ENCODE measurements at places on chromosomes 7 and 10. TPM values are rescaled to one million over a fixed set of nuclear protein-coding genes. Genes with fewer than 3 reads are reported as not detected.

DNA sequence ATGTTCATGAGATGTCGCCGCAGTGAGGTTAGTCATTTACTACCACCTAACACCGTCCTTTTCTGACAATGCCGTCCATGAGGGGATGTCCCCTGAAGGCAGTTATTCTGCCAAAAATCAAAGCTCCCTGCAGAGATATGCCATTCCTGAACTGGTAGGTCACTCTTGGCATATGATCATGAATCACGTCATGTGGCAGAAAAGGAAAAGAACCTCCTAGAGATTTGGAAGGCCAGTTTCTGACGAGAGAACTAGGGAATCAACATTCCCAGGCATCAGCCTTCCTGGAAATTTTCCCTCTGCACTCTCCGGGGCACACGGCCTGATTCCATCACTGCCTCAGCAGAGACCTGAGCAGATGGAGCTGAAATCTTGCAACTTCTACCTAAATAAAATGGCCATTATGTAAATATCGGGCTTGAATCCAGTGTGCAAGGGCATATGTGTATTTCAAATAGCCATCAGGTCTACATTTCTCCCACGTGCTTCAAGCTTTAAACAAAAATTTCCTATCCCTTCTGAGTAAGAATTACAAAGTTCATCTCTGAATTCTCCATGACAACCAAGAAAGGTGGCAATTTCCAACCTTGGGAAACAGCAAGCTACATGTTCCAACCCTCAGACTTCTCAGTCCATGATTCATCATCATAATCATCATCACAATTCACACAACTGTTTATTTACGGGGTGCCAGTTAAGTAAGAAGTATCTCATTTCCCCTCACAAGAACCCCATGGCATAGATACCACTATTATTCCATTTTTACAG, 46.5 kb downstream of the AMPH start:
- no peak overlapping the region for H3K4me3 ChIP-seq
- no peaks in the 10 kb centered on the region for H3K36me3 ChIP-seq
- no peak overlapping the region for H3K27ac ChIP-seq
- DNase-seq, result no peak
- H3K4me1 ChIP-seq, result 0 out of 2 replicates have a peak, but pooled peaks cover 2% of the 10 kb centered on the region

DNA sequence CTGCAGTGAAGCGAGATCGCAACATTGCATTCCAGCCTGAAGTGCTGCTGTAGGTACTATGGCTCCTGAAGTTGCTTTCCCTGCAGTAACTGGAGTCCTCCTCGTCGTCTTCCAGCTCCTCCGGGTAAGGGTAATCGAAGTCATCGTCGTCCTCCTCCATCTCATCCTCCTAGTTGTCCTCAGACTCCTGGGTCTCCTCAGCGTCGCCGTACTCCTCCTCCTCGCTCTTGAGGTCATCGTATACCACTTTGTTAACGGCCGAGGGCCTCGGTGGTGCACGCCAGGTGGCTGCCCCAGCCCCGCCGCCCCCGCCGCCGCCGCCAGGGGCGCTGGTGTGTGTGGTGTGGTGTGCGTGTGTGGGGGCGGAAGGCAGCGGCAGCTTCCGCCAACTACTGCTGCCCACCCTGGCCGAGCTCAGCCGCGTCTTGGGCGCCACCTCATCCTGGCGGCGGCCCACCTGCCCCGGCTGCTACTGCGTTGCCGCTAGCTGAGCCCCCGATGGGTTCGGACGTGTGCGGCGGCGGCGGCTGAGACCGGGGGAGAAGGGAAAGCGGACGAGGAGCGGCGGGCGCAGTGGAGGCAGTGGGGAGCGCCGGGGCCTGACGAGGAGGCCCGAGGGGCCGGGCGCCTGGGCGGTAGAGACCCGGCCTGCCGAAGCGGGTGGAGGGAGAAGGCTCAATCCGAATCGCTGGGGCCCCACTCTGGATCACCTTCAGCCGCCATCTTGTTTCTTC, 11.8 kb upstream of the ACBD5 start:
- H3K36me3 ChIP-seq, result no peaks in the 10 kb centered on the region
- H3K4me3 ChIP-seq, result peak overlapping the region; percentile 60
- no peaks in the 10 kb centered on the region for H3K4me1 ChIP-seq

GRCh38 chr7:33824911-33825459, 80.4 kb upstream of the BMPER start:
- no peaks in the 10 kb centered on the region for H3K27me3 ChIP-seq
- H3K27ac ChIP-seq, result no peak overlapping the region
- H3K36me3 ChIP-seq, result no peaks in the 10 kb centered on the region
- no peak for DNase-seq
- no peaks in the 10 kb centered on the region for H3K4me1 ChIP-seq

DNA sequence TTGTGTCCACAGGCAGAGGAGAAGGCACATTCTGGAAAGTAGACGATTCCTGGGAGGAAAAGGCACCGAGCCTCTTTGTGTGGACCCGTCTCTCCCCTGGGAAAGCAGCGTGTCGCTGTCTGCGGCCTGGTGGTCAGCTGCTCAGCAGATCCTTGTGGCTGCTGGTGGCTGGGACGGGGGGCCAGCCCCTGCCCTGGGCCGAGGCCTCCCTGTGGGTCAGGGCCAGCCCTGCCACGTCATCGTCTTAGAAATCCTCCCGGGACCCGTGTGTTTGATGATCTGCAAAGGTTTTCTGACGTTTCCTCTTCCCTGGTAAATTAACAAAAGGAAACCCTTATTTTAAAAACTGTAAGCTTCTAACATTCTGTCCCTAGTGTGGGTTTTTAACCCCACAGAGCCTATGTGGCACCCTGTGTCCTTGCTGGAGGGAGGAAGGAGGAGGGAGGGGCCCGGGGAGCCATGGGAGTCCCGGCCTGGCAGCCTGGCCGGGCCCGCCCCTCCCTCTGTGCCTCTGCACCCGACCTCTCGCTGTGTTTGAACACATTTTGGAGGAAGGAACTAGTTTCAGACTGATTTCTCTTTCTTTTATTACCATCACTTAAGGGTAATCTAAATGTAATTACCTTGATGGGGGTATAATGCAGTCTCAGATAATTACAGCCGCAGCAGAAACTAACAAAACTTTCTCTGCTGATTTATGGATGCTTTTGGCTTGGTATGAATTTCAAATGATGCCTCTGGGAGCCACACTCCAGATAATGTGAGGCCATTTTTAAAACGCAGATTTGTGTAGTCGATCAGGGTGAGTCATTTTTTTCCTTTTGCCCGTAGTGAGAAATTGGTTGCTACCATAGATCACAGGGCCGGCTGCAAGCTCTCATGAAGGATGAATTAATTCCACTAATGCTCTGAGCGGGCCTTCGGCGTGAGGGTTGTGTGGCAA, 85.5 kb downstream of the NKX6-2 start:
- H3K4me1 ChIP-seq, result no peaks in the 10 kb centered on the region
- no peak overlapping the region for H3K4me3 ChIP-seq
- no peak overlapping the region for H3K27ac ChIP-seq
- H3K27me3 ChIP-seq, result no peaks in the 10 kb centered on the region
- no peaks in the 10 kb centered on the region for H3K36me3 ChIP-seq
- no peak for DNase-seq

DNA sequence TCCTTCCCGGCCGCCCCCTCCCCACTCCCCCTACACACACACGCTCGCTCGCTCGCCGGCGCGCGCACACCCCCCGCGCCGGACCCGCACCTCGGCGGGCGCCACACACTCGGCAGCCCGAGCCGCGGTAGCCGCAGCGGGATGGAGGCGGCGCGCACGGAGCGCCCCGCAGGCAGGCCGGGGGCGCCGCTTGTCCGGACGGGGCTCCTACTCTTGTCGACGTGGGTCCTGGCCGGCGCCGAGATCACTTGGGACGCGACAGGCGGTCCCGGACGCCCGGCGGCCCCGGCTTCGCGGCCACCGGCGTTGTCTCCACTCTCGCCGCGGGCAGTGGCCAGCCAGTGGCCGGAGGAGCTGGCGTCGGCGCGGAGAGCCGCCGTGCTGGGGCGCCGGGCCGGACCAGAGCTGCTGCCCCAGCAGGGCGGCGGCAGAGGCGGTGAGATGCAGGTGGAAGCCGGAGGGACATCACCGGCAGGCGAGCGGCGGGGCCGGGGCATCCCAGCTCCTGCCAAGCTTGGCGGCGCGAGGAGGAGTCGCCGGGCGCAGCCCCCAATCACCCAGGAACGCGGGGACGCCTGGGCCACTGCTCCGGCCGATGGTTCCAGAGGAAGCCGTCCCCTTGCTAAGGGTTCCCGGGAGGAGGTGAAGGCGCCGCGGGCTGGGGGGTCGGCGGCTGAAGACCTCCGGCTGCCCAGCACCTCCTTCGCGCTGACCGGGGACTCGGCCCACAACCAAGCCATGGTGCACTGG, at the start of gene SORCS3:
TSS of gene SORCS3 (plus strand) at position 104 of the 750 bp plus-strand sequence.
- peaks cover 82% of the 10 kb centered on the region for H3K27me3 ChIP-seq
- H3K36me3 ChIP-seq, result no peaks in the 10 kb centered on the region
- H3K27ac ChIP-seq, result no peak within 1 kb of the TSS

GRCh38 chr10:86942441-86943315, 14.7 kb downstream of the MMRN2 start:
- DNase-seq, result peak; percentile 77
- H3K4me3 ChIP-seq, result no peak overlapping the region
- H3K4me1 ChIP-seq, result peaks cover 6% of the 10 kb centered on the region
- H3K27ac ChIP-seq, result no peak overlapping the region

GRCh38 chr10:113520690-113521474, 32.0 kb upstream of the HABP2 start:
- no peak overlapping the region for H3K27ac ChIP-seq
- no peaks in the 10 kb centered on the region for H3K27me3 ChIP-seq
- H3K4me3 ChIP-seq, result no peak overlapping the region
- peak; percentile 85 for DNase-seq

GRCh38 chr10:44517635-44518034, 132.7 kb upstream of the CXCL12 start:
- H3K36me3 ChIP-seq, result no peaks in the 10 kb centered on the region
- no peaks in the 10 kb centered on the region for H3K4me1 ChIP-seq
- DNase-seq, result peak; percentile 68

GRCh38 chr7:141640239-141640840, 61.6 kb downstream of the DENND11 start:
- H3K27me3 ChIP-seq, result no peaks in the 10 kb centered on the region
- peak; percentile 31 for DNase-seq
- H3K4me1 ChIP-seq, result peaks cover 12% of the 10 kb centered on the region
- H3K27ac ChIP-seq, result no peak overlapping the region

DNA sequence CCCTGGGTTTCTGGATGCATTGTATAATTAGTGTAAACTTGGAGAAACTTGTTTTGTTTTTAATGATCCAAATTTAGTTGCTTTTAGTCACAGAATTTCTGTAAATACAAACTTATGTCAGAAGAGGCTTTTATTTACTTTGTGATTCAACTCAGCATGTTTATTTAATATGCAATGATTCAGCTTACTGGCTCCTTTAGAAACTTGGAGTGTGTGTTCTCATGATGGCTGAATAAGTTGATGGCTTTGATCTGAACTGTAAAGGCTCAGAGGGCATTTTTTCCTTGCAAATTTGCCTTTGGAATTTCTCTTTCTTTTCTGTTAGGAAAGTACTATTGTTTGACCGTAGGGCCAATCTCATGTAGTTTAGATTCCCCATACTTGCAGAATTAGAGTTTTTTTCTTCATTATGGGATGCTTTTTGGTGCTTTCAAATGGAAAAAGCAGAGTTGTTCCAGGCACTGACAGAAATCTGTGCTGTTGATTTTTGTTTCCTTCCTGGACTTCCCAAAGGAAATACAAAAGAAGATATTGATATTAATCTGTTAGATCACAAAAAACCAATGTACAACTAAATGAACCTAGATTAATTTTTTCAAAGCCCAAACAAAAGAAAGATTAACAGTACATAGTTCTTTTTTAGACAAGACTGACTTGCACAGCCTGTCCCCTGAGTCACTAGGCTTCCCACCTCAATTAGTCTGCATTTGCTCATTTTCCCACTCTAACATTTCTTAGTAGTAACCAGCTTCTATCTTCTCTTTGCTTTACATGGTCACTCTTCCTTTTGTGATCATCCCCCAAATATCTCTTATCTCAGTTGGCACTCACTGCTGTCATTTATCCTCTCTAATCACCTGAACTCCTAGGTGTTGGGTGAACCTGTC, 96.8 kb upstream of the AGR3 start:
- H3K27ac ChIP-seq, result no peak overlapping the region
- H3K36me3 ChIP-seq, result no peaks in the 10 kb centered on the region
- H3K4me3 ChIP-seq, result no peak overlapping the region
- DNase-seq, result peak; percentile 52

- DNase-seq, result no peak
- H3K27me3 ChIP-seq, result no peaks in the 10 kb centered on the region
- H3K27ac ChIP-seq, result no peak overlapping the region
- H3K4me1 ChIP-seq, result no peaks in the 10 kb centered on the region
- no peak overlapping the region for H3K4me3 ChIP-seq
Observed at GRCh38 chr10:126214021-126214420, 174.3 kb downstream of the ADAM12 start.

DNA sequence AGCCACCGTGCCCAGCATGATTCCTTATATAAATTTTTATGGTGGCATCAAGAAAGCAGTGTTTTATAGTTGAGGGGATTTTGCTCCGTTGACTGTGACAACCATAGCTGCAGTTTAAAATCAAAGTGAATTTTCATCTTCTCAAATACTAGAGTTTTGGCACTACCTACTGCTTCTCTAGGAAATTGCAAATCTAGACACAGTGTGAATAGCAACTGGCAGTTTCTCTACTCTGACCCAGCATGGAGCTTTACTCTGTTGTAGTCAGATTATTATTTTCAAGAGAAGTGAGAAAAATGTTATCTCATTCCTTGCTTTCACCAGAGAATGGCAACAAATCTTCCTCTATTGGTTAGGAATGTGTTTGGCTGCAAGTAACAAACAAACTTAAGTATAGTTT, 22.9 kb downstream of the MCM10 start:
- no peaks in the 10 kb centered on the region for H3K27me3 ChIP-seq
- H3K4me3 ChIP-seq, result no peak overlapping the region
- no peak for DNase-seq
- H3K27ac ChIP-seq, result no peak overlapping the region
- peaks cover 88% of the 10 kb centered on the region for H3K36me3 ChIP-seq

DNA sequence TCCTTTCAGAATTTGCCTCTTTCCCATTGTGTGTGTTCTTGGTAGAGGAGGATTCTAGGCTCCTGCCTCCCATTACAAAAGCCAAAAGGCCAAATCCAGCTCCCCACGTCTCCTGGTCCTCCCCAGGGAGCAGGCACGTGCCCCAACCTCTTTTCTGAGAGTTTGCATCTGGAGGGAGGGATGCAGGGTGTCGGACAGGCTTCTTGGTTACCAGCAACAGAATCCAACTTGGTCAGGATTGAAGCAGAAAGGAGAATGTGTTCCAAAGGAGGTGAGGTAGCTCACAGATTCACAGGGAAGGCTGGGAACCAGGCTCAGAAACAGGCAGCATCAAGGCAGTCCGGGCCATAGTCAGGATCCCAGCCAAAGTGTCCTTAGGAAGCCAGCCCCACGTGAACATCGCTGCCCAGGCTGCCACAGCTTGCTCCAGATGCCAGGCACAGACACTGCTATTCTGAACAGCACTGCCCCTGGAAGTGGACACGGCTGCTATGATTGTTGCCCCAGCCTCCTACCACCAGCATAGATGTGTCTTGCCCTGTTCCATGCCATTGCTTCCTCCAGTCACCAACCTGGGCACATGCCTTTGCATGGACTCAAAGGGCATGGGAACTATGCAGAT, 264.2 kb upstream of the ZMIZ1 start:
- no peaks in the 10 kb centered on the region for H3K4me1 ChIP-seq
- H3K4me3 ChIP-seq, result no peak overlapping the region
- H3K27ac ChIP-seq, result no peak overlapping the region
- H3K27me3 ChIP-seq, result no peaks in the 10 kb centered on the region

- H3K27ac ChIP-seq, result no peak overlapping the region
- no peaks in the 10 kb centered on the region for H3K36me3 ChIP-seq
- H3K4me1 ChIP-seq, result peaks cover 4% of the 10 kb centered on the region
- H3K4me3 ChIP-seq, result no peak overlapping the region
- no peak for DNase-seq
- H3K27me3 ChIP-seq, result no peaks in the 10 kb centered on the region
Observed at GRCh38 chr10:17029581-17030271, 99.9 kb downstream of the CUBN start.

SPAM1 gene
- not detected for polyA plus RNA-seq

All from GM23338 (cell line).